ENCODE measurements at places on chromosomes 5 and 9.

DNA sequence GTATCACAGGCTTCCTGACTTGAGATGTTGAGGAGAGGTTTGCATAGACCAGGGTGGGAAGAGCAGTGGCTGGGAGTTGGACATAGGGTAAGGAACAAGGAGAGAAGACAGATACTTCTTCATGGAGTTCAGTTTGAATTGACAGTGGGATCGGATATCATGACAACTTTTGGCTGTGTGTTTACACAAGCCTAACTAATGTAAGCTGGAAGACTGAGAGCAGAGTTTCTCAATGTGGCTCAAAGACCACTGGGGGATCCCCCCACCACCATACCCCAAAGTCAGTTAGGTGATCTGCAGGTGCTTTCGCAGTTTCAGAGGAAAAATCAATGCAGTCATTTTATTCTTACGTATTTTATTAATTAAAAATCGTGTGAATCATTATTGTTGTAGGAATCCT is 125.9 kb downstream of the AOPEP start:
- no peak for DNase-seq

GRCh38 chr9:85142968-85143367 is 473.4 kb downstream of the NTRK2 start:
- no peak for DNase-seq

DNA sequence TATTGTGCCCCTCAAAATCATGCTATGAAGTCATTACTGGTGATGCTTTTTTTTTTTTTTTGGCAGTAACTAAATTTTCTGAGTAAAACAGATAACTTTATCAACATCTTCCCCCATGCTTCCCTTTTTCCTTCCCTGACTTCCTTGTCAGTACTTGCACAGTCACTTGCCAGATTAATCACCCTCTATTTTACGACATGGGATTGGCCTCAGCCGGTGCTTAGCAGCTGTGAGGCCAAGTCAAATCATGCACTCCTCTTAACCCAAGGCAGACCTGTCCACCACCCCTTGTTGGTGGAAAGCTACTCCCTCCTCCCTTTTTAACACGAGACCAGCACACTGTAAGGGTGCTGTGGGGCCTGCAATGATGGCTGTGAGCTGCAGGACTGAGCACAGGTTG is 118.0 kb upstream of the OTULINL start:
- DNase-seq = no peak

DNA sequence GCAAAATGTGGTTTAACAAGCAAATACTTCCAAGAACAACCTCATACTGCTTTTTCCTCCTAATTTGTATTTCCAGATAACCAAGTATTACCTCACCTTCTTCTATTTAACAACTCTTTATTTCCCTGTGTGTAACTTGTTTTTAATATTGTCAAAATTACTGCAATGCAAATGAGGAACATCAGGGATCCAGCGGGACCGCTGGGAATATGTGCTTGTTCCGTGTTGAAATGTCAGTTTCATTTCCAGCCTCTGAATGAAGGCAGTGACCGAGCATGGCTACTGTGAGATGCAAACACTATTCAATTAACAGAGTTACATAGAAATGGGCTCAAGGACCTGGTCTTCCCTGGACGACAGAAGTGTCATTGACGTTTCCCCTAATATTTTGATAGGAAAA is 110.8 kb upstream of the CTSL start:
- DNase-seq = no peak

- no peak for DNase-seq
Observed at GRCh38 chr5:180829726-180830125, 27.1 kb upstream of the MGAT1 start.

DNA sequence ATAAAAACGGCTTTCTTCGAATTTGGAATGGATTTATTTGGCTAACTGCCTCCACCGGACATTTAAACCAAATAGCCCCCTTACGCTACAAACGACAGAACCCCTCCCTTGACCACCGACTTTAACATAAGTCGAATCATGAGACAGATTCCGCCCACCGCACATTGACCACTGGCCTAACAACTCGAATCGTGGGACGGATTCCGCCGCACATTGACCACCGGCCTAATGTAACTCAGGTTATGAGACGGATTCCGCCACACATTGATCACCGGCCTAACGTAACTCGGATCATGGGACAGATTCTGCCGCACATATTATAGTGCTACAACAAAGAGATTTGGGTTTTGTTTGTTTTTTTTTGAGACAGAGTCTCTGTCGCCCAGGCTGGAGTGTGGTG is 2.7 kb upstream of the LCN9 start:
- DNase-seq = no peak

Data from stimulated activated CD8-positive, alpha-beta memory T cell treated with anti-CD3 and anti-CD28 coated beads, Interleukin-2, amount 100 ng/mL, for 48 hours (primary cell).